ENCODE measurements at places on chromosomes 6 and 20. TPM values are rescaled to one million over a fixed set of nuclear protein-coding genes. Genes with fewer than 3 reads are reported as not detected.

Gene HLA-DQA1
- total RNA-seq: 0.92 TPM

Gene PHF3
- total RNA-seq: 97.6 TPM

Gene GTSF1L
- not detected for total RNA-seq

Gene MUCL3
- total RNA-seq: not detected
